Gastrocnemius medialis (tissue), 4 donors: ENCODE measurements at places on chromosomes 11 and 22. TPM values are rescaled to one million over a fixed set of nuclear protein-coding genes. Genes with fewer than 3 reads are reported as not detected.

GRCh38 chr22:19290400-19291217 is 910 bp downstream of the CLTCL1 start:
- peak; percentile 89 for DNase-seq

GRCh38 chr11:129208863-129209262 is 16.7 kb upstream of the ARHGAP32 start:
- DNase-seq = no peak

DNA sequence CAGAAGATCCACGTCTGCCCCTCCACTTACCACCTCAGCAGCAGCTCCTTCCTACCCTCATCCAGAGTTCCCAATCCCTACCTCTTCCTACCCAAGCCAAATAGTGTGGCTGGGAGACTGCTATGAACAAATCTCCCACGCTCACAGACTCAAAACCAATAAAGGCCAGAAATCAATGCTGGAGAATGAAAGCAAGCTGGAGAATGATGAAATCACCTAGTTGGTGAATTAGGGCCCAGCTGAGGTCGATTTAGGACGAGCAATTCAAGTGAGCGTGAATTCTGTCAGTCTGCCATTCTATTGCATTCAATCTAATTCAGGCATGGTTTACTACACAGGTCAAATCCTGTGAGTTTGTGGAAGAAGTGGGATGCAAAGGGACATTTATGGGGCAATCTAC is 22.5 kb downstream of the COMMD9 start:
- no peak for DNase-seq

GRCh38 chr22:46025973-46026898 is 49.3 kb upstream of the WNT7B start:
- peak; percentile 10 for DNase-seq

DNA sequence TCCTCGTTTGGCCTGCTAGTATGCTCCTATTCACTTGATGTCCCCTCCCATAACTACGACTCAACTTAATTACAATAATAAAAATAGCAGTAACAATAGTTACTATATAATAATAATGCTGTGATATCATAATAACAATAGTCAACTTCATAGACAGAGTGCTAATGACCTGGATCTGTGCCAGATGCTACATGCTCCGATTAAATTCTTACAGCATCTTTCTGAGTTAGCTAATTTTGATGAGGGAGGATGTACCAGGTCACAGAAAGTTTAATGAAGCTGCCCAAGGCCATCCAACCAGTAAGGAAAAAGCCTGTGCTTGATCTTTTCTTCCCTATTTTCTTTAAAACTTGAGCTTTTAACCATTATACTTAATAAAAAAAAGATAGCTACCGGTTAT is 413.4 kb upstream of the LRRC4C start:
- DNase-seq = no peak

DNA sequence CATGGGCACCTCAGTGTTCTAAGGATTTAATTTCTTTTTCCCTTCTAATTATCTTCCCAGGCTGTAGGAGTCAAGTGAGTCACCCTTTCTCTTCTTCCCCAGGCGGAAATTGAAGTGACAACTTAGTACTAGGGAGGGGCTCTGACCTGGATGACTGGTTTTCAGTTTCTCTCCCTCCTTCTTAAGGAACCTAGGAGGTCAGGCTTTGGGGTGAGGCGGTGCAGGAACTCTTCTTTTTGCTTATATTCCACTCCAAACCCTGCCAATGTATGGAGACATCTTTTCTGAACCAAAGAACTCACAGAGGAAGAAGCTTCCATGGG is 12.6 kb downstream of the ZDHHC5 start:
- DNase-seq = no peak

DNA sequence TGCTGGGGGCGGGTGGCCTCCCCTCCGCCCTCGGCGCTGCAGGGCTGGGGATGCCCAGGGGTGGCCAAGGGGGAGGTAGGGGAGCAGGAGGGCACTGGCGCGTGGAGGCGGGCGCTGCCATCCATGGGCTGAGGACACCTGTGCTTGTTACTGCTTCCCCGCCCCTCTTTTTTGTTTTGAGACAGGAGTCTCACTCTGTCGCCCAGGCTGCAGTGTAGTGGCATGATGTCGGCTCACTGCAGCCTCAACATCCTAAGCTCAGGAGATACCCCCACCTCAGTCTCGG is 683 bp upstream of the FADS3 start:
- DNase-seq = no peak

FADD gene
- total RNA-seq = 11.7 TPM

GRCh38 chr11:111577821-111578220 is 24.4 kb upstream of the SIK2 start:
- DNase-seq = no peak

DNA sequence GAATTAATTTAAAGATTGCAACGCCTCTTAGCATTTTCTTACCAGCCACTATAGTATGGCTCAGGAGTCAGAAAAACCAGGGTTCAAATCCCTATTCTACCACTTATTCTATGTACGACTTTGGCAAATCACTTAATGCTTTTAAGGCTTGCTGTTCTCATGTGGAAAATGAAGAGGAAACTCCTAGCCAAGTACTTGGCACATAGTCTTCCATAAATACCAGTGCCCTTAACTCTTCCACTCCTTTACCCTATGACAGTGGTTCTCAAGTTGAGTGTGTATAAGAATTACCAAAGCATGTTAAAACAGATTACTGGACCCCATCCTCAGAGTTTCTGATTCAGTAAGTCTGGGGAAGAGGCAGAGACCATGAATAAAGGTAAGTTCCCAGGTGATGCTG is 107.6 kb downstream of the RBFOX2 start:
- no peak for DNase-seq

DNA sequence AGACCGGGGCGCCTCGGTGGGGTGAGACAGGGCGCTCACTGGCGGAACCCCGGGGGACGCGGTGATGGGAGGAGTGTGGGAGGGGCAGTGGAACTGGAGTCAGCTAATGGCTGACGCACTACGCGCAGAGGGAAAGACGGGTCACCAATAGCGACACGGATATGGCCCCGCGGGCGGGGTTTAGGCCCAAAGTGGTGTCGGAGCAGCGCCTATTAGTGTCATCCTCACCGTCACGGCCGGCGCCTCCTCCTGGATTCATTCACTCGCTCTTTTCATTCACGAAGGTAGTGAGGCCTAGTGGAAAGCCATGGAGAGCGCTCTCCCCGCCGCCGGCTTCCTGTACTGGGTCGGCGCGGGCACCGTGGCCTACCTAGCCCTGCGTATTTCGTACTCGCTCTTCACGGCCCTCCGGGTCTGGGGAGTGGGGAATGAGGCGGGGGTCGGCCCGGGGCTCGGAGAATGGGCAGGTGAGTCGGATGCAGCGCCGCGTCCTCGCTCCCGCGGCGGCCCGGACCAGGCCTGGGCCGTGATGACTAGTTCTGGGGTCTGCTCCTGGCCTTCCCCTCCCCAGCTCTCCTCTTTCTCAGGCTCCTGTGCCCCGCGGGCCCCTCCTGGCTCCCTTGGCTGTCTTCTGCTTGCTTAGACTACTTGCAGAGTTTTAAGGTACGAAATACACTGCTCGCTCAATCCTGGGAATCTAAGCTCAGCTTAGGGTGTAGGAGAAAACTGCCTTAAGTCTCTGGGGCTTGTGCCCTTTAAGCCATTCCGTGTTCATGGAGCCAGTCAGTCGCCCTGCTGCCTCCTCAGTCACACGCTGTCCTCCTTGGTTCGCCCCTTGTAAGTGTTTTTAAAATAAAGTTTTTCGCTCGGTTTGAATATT is at the start of gene HSD17B12:
Gene HSD17B12 (plus strand): TSS at position 218 of the 880 bp plus-strand sequence. CDS start 90 bp downstream, at position 308.
- peak; percentile 98 for DNase-seq

SLC22A9 gene
- total RNA-seq = not detected

DNA sequence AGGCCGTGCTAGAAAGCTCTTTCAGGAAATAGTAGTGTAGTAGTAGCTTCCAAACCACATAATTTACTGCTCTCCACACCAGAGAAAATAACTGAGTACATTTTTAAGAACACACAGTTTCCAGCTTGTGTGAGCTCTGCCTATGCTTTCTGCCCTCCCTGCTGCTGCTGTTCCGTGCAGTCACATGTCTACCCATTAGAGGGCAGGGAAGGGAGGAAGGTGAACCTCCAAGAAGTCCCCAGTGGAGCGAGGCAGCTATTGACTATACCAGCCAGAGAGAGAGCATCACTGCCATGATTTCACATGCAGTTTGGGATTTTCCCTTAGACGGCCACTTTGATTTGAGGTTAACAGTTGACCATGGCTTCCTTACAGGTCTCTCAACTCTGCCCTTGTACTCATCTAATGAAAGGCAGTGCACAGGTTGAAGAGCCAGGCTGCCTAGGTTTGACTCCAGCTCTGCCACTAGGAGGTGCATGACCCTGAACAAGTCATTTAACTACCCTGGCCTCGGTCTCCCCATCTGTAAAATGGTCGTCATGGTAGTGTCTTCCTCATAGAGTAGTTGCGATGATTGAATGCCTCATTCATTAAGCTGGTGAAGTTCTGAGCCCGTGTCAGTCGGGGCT is 19.7 kb upstream of the CTTN start:
- no peak for DNase-seq

GRCh38 chr11:124514131-124514530 is 29.3 kb downstream of the OR8B12 start:
- no peak for DNase-seq

GRCh38 chr11:65857500-65857852 is 504 bp downstream of the CFL1 start:
- no peak for DNase-seq

SPDYC gene
- total RNA-seq = not detected

A4GALT gene
- total RNA-seq = 13.3 TPM

SCGB1C1 gene
- total RNA-seq = not detected

GRCh38 chr11:1517117-1518005 is 30.8 kb upstream of the MOB2 start:
- DNase-seq = no peak
